ENCODE measurements at places on chromosomes 1 and 21.
A peak's percentile ranks its signal among the peaks of the same experiment; 100 is the strongest.

DNA sequence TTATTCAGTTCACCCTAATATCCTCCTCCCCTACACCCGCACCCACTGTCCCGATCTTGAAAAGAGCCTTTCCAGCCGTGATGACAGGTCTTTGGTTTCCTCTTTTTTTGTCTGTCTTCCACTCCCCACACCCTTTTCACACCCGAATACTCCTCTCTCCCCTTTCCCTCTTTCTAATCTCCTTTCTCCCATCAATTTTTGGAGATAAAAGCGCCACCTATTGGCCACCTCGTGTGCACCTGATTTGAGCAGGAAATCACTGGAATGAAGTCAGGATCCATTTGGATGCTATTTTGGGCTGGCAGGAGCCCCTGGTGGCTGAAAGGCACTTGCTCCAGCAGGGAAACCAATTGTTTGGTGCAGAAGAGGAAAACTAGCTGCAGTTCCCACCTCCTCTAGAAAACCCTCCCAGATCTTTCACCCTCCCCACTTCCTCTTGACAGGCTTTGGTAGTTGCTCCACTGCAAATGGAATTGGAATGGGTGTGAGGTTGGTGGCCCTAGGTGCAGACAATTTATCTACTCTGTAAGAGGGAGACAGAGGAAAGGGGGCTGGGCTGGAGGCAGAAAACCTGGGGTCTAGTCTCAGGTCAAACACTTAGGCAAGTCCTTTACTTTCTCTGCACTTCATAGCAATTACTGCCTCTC, 8.4 kb downstream of the FOXE3 start:
- DNase-seq = peak; percentile 35

DNA sequence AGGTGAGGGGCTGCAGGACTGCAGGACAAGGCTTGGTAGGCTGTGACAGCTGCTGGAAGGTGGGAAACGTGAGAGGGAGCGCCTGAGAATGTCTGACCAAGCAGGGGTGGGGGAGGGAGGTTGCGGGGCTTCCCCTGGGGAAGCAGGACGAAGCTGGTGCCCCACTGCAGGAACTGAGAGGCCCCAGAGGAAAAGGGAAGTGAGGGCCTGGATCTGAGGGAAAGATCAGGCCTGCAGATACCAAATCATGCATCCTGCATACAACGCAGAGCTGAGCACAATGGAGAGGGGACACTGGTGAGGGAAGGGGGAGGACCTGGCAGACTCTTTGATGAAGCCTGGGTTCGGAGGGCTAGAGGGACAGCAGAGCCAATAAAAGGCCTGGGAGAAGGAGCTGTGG, 65.7 kb upstream of the BACE2 start:
- DNase-seq = no peak

DNA sequence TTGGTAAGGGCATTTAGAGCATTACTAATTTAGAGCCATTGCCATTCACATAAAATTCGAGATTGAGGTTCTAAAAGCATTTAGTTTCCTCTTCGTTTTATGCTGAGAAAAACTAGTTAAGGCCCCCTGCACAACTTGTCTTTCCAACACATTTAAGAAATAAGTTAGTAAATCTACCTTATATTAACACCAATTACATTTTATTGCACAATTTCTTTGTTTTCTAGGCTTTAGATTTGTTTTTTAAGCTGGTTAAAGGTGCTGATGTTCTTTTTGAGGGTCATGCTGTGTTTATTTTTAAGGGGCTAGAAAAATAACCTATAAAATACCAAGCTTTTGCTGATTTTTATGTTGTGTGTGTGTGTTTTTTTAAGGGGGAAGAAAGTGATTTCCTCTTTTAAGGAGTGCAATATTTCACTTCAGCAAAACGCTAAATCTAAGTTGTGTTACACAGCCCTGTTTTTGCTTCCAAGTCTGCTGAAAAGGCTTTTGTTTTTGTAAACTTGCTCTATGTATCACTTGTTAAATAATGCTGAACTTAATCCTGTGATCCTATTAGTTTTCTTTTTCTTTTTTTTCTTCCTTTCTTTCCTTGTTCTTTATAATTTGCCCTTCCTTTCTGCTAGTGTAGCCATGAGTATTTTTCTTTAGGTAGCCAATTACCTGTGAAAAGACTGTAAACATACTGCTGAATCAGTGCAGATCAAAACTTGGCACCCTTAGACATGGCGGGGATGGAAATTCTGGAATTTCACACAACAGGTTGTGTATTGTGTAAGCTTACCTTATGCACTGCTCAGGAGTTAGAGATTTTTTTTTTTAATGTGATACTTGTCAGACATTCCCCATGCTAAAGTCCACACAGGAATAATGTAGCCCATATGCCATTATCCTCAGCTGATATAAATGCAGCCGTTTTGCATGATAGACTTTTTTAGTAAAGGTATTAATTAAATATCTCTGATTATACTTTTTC, 1.5 kb downstream of the CEPT1 start:
- DNase-seq = no peak

- no peak for DNase-seq
Observed at GRCh38 chr1:17582124-17582774, 42.8 kb downstream of the ARHGEF10L start.

- no peak for DNase-seq
Observed at GRCh38 chr1:116075990-116076389, 35.2 kb upstream of the MAB21L3 start.

DNA sequence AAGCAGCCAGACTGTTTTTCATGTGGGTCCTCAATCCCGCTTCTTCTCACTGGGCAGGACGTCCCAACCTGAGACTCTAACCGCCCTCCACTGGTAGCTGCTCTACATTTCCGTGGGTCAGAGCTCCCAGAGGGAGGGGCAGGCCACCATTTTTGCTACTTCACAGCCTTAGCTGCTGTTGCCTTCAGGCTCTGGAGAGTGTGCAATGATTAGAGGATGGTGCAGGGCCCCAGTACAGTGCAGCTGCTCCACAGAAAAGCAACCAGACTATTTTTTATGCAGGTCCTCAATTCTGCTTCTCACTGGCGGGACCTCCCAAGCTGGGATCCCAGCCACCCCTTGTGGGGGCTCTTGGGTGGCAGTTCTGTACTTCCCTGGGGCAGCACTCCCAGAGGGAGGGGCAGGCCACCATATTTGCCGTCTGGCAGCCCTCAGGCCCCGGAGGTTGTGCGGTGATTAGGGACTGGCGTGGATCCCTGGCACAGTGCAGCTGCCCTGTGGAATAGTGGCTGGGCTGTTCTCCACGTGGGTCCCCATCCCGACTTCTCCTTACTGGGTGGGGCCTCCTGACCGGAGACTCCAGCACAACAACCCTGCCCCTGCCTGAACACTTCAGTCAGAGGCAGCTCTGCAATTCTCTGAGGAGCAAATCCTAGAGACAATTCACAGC, 647.6 kb upstream of the PKN2 start:
- no peak for DNase-seq

DNA sequence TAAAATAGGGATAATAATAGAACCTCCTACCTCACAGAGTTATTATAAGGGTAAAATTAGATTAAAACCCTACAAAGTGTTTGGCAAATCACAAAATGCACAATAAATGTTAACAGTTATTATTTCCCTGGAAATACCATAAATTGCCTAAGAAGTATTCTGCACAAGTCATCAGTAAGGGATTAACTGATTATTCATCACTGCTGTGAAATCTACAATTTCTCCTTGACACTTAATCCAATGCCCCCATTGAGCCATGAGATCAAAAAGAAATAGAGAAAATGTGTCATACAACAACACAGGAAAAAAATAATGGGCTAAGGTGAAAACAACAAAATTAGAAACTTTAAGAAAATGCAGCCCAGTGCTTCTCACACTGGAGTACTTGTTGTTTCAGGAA, 6.7 kb upstream of the SEC16B start:
- DNase-seq = no peak

DNA sequence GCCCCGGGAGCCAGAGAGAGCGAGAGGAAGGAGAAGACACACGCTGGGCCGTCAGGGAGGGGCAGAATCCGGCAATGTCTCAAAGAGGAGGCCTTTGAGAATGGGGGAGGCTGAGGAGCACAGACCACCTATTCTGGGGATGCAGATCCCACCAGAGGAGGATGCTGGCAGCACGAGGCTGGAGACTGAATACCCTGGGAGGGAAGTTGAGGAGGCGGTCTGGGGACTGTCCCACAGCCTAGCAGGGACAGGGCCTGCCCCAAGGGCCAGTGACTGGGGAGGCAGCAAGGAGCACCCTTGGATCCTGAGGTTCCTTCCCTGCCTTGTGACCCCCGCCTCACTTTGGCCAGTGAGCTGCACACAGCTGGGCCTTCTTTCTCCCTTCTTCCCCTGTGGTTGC, 49.2 kb downstream of the SLC37A1 start:
- DNase-seq = no peak

Data from COR-L47 (cell line).